ENCODE measurements at places on chromosomes 2 and 18. TPM values are rescaled to one million over a fixed set of nuclear protein-coding genes. Genes with fewer than 3 reads are reported as not detected.

CNRIP1 gene
- total RNA-seq: 21.6 TPM

XDH gene
- total RNA-seq: 4.6 TPM

DNA sequence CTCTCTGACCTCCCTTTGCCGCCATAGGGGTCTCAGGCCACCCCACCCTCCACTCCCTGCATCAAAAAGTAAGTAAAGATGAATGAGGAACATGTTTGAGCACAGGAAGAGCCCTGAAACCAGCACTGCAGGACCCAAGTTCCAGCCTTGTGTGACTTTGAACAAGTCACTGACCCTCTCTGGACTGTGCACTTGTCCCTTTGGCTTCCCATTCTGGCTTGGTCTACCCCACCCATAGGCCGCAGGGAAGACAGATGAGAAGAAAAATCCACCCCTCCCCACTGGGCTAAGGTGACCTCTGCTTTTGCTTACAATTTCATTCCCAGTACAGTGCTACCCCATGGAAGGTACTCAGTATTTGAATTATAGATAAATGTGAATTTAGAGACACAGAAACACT, 43.8 kb downstream of the TMEM17 start:
- DNase-seq: no peak

DNA sequence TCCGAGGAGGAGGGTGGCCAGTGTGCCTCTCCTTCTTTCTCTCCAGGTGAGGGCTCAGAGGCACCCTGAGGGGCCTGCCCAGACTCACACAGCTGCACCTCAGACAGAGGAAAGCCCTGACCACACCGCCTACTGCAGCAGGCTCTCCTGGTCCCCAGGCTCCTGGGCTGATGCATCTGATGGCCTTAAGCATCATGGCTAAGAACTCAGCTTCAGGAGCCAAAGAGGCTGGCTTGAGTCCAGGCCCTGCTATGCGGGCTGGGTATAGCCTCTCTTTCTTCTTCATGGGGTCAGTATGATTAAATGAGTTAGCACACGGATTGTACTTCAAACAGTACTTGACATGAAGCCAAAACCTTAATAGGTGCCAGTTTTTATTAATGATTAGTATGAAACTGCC, 89.6 kb downstream of the TGFA start:
- no peak for DNase-seq

FOXI3 gene
- total RNA-seq: not detected
